ENCODE measurements at places on chromosomes 4 and X.

GRCh38 chr4:10521424-10521823, 64.2 kb upstream of the ZNF518B start:
- DNase-seq, result no peak

- no peak for DNase-seq
Observed at GRCh38 chrX:362937-363620, 23.6 kb downstream of the PPP2R3B start.

DNA sequence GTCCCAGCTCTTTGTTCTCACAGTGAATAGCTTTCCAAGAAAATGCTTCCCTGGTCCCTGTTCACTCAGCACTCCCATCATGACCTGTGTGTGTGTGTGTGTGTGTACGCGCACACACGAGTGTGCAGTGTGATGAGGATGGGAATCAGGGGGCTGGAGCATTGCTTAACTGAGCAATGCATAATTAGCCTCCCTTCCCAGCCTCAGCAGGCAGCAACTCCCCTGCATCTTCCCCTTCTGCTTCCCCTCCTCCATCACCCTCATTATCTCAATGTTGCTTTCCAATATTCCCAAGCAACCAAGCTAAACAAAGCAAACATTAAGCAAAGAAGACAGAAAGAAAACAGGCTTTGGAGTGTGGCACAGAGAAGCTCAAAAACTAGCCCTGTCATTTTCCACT, 137.0 kb downstream of the RBM47 start:
- no peak for DNase-seq

DNA sequence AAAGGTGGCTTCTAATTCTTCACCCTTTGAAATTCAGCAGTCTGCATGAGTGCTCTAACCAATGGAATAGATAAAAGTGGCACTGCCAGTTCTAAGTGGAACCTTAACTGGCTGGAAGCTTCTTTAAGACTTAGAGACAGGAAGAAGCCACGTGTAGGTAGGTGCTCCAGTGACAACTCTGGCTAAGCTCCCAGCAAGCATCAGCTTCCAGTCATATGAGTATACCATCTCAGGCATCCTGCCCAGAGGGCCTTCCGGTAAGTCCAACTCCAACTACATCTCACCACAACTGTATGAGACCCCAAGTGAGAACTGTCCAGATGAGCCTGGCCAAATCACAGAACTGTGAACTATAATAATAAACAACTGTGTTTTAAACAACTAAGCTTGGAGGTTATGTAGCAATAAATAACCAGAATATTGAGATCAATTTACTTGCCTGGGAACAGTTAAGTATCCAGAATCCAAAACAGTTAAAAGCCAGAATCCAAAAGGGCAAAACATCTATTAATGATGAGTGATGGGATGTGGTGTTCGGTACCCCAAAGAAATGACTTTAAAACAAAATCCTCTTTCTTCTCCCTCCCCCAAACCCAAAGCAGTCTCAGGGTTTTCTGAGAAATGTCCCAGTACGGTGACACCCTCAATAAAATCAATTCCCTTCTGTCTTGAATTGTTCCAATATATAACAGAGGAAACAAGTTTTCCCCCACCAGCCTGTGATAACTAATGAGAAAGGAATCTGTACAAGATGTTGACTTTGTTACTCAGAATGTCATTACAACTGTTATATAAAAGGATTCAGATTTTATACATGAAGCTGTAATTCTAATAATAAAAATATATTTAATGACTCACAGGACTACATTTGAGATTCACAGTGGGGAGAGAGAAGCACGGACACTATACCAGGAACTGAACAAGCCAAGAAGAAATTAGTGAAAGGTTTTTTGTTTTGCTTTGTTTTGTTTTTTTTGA, 4.2 kb downstream of the TSPAN5 start:
- no peak for DNase-seq

- DNase-seq, result no peak
Observed at GRCh38 chrX:134885336-134886001, 105.3 kb upstream of the SMIM10 start.

GRCh38 chr4:153117554-153117953, 86.7 kb upstream of the TRIM2 start:
- no peak for DNase-seq

DNA sequence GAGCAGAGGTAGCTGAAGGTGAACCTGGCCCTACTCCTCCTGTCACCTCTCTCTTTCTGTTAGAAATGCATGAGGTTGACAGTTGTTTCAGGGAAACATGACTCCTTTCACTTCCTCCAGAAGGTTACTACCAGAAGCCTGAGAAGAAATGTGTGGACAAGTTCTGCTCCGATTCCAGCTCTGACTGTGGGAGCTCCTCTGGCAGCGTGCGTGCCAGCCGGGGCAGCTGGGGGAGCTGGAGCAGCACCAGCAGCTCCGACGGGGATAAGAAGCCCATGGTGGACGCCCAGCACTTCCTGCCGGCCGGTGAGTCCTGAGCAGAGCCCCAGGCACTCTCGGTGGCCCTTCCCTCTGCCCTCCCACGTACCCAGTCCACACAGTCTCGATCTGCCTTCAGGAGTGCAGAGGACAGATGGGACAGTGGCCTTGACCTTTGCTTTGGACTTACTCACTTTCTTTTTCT, 61.3 kb upstream of the TLR2 start:
- DNase-seq, result no peak

GRCh38 chr4:147195386-147195785, 249.7 kb upstream of the TTC29 start:
- no peak for DNase-seq

DNA sequence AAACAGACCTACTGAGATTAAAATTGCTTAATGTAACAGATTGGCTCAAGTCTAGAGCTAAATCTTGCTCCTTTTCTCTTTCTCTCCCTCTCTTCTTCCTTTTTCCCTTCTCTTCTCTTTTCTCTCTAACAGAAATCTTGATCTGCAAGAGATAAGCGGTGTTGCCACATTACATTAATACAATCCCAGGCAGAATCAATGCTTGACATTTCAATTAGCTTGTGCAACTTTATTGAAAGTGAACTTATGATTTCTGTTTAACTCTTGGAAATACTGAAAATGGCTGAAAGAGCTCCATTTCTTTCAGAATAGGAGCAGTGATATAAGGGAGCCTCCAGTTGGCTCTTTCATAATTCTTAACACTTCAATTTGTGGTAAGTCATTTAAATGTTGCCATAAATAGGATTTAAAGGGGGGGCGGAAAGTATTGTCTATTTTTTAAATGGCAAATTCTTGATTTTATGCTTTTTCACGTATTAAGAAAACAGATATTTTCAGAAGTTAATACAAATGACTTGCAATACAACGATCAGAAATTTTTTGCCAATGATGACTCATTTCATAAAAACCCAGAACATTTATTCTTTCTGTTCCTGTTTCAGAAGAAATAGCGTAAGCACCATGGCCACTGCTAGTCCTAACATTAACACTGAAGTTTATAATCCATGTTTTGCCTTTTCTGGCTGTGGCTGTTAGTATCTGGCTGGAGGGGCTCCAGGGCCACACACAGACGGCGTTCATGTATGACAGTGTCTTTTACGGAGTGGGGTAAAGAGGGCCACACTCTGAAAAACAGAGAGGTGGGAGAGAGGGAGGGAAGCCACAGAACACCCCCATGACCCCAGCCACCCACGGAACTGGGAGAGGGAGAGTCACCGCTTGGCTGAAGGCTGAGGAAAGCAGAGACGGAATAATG, 115.7 kb upstream of the FAT1 start:
- peak; percentile 64 for DNase-seq

- no peak for DNase-seq
Observed at GRCh38 chr4:70629469-70630090, 1.0 kb downstream of the ENAM start.

DNA sequence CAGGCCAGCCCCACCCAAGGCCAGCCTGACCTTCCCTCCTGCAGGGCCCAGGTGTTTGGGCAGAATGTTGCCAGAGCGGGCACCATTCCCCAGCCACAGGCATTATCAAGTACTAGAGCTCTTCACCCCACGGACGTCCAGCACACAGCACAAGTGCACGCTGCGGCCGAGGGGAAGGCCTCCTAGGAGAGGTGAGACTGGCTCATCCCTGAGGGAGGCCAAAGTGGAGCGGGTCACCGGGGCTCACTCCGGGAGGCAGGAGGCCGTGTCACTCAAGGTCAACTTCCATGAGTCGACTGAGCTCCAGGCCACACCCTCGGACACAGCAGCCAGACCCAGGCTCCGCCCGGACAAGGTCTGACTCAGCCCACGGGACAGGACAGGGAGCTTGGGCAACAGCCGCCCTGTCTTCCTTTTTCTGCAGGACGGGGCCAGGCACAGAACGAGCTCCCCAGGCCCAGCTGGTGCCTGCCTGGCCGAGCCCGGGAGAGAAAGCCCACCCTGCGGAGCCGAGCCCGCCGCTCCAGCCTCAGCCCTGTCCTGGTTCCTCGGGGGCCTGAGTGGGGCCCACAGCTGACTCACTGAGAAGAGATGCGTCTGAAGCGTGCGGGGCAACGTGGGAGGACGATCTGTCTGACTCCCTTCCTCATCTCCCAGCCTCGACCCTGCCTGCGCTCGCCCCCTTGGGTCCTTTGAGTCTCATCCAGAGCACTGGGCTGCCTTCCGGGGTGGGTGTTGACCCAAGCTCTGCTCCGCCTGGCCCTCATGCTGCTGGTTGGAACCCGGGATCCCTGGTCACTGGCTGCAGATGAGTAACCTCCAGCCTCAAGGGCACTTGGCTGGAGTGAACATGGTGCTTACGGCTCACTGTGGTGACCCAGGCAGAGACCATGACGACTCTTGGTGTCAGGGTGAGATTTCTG, 1.6 kb downstream of the SLC49A3 start:
- peak; percentile 49 for DNase-seq

- DNase-seq, result no peak
Observed at GRCh38 chr4:26583538-26583864, 383 bp upstream of the TBC1D19 start.

DNA sequence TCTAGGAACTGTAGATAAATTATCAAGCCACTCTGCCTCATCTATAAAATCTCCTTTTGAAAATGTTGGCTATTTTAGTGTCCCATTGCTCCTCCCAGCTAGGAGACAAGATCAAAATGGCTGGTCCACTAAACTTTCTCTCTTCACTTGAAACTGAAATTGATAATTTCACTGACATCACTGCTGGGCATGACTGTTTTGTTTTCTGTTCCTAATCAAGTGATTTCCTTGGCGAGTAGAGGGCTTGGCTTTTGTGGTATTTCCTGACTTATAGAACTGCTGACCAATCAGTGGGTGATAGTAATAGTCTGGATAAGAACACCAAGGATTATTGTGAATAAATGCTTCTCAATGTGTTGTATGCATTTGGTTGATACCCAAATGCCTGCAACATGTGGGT, 2152.9 kb downstream of the ARAP2 start:
- peak; percentile 62 for DNase-seq

GRCh38 chr4:126790633-126791032, 842.1 kb upstream of the INTU start:
- DNase-seq, result peak; percentile 42

- no peak for DNase-seq
Observed at GRCh38 chr4:11133868-11134267, 294.8 kb downstream of the HS3ST1 start.

DNA sequence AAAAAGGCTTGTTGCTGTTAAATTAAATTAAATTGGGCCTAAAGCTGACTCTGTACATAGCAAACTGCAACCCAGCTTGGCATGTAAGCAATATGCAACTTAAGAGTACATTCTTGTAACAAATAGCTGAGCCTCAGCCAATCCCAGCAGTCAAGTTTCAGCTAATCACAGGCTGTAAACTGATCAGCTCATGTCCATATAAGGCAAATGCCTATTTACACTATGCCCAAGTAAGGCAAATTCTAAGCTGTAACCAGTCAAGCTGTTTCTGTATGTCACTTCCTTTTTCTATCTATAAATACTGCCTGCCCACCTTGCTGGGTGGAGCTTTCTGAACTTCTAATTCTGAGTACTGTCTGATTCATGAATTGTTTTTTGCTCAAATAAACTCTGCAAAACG, 429.1 kb upstream of the FTHL17 start:
- DNase-seq, result peak; percentile 1

GRCh38 chrX:108019382-108019875, 25.4 kb upstream of the VSIG1 start:
- no peak for DNase-seq

GRCh38 chr4:43348591-43348990, 456.1 kb downstream of the GRXCR1 start:
- DNase-seq, result no peak

DNA sequence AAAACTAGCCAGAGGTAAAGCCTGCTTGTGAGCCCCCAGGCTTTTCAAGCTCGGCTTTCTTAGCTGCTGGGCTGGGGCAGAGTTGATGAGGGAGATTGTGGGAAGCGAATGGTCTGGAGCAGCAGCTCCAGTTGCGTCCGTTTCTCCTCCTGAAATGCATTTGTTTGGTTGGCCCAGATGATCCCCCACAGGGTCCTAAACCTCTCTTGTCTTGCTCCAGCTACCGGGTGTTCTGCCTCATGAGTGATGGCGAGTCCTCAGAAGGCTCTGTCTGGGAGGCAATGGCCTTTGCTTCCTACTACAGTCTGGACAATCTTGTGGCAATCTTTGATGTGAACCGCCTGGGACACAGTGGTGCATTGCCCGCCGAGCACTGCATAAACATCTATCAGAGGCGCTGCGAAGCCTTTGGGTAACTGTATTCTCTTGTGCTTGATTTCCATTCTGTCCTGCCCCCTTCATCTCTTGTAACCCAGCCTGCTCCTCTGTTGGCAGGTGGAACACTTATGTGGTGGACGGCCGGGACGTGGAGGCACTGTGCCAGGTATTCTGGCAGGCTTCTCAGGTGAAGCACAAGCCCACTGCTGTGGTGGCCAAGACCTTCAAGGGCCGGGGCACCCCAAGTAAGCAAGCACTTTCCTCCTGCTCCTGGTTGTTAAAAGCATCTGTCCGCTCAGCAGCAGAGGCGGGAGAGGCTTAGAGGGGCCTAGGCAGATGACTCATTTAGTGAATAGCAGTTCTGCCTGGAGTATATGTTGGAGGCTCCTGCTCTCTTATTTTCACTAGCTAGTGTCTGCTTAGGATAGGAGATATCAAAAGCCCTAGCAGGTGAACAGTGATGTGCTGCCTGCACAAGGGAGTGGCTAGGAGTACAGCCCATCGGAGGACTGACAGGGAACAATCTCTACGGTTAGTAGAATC, 15.3 kb downstream of the TKTL1 start:
- DNase-seq, result no peak

DNA sequence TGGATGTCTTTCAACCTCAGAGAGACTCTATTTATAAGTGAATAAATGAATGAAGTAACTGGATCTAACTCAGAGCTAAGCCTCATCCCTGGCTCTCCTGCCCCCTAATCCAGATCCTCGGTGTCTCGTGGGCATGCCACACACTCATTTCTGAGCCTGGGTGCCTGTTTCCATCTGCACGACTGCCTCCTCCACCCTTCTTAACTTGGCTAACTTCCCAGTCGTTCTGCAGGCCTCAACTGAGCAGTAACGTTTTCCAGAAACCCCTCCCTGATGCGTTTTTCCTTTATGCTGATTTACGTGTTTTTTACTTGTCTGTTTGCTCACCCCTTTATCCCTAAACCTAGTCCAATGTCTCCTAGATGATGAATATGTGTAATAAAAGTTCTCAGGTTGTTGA, 186.9 kb upstream of the HS3ST1 start:
- no peak for DNase-seq

GRCh38 chr4:7120341-7120740, 52.5 kb upstream of the GRPEL1 start:
- DNase-seq, result no peak

Measured in OCI-M1 (cell line).